ENCODE measurements at places on chromosomes 6 and 20. TPM values are rescaled to one million over a fixed set of nuclear protein-coding genes. Genes with fewer than 3 reads are reported as not detected.
A peak's percentile ranks its signal among the peaks of the same experiment; 100 is the strongest.

Gene R3HDML
- not detected for total RNA-seq

Gene TPBG
- 24.7 TPM for total RNA-seq

Gene SPACA1
- 4.5 TPM for total RNA-seq

Gene C2
- total RNA-seq, result 7.9 TPM

GRCh38 chr6:36443471-36444428 is 950 bp downstream of the KCTD20 start:
- DNase-seq, result no peak

DNA sequence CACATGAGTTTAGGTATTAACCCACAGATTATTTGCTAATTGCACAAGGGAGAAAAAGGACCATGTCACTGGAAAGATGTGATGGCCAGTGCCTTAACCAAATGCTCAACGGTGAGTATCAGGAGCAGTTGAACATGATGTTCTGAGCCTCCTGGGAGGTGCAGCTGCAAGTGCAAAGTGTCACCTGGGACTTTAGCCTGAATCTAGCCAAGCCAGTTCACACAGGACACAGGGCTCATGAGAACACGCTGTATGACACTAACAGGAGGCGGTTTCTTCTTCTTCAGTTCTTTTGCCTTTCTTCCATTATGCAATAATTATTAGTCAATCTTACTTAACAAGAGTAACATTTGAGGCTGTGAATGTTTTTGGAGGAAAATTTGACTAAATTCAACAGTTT is 225.3 kb downstream of the THBS2 start:
- no peak for DNase-seq

DNA sequence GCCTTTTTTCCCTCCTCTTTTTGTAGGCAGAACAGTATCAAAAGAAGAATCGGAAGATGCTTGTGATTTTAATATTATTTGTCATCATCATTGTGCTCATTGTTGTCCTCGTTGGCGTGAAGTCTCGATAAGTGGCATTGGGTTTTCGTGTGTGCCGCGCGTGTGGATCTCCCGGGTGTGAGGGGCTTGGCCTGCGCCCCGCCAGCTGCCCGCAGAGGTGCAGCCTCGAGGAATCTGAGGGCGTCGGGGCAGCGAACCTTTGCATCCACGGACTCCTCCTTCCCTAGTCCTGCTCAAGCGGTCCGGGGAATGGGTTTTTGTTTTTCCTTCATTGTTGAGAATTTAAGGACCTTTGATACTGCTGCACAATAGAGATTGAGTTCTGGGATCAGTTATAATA is 16.4 kb upstream of the NPEPL1 start:
- no peak for DNase-seq

DNA sequence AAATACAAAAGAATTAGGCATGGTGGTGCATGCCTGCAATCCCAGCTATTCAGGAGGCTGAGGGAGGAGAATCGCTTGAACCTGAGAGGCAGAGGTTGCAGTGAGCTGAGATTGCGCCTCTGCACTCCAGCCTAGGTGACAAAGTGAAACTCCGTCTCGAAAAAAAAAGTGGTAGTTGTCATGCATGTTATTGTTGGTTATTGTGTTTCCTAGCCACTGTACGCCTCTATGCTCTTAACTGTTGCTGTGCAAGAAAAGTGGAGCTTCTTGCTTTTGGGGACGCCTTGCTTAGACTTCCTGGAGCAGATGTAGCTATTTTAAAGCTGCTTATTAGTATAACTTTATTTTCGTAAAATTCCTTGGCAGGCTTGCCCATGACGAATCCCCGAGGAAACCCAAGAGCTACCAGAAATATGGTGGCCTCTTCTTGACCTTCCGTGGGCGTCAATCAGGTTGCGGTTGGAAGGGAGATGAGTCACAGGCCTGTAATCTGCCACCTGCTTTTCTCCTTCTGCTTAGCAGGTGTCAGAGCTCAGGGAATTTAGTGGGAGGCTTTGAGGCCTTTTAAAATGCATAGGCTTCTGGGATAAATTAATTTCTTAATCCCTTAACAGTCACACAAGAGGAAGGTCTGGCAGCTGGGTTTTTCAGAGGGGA is 17.3 kb downstream of the GABRR2 start:
- DNase-seq, result peak; percentile 33
